ENCODE measurements at places on chromosomes 6 and 20.

DNA sequence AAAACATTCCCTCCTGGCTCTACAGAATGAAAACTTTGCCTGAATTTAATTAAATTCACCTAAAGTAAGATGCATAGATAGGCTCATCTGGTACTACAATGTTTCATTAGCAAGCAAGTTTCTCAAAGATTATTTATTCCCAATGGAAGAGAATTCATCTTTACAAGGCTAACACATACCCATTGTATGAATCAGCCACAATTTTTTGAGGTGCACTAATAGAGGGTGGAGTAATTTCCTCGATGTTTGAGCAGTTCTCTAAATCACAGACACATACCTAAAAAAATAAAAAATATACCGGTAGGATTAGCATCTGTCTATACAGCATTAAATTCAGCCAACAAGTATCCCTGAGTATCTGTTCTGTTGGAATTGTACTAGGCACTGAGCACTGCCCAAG is 32.7 kb downstream of the ROS1 start:
- DNase-seq = no peak

DNA sequence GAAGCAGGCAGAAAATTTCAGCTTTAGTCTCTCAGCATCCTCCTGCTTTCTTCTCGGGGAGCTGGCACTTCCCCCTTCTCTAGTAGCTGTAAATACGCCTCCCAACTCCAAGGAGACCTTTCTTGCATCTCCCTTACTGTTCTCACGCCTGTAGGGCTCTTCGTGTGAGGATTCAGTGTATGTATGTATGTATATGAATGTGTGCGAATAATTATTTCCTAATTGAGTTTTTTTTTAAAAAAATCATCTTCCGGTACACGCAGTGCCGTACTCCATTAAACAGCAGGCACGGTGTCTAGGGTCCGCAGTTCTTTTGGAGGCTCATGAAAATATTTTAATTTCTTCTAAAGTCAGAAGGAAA is 85.4 kb downstream of the HFE start:
- peak; percentile 47 for DNase-seq

GRCh38 chr6:159831373-159831679 is 31.2 kb downstream of the PNLDC1 start:
- no peak for DNase-seq

DNA sequence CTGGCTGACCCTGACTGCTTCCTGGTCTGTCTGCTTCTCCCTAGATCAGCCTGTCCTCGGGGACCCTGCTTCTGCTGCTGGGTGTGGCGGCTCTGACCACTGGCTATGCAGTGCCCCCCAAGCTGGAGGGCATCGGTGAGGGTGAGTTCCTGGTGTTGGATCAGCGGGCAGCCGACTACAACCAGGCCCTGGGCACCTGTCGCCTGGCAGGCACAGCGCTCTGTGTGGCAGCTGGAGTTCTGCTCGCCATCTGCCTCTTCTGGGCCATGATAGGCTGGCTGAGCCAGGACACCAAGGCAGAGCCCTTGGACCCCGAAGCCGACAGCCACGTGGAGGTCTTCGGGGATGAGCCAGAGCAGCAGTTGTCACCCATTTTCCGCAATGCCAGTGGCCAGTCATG is 6.3 kb downstream of the NRSN2 start:
- DNase-seq = no peak

DNA sequence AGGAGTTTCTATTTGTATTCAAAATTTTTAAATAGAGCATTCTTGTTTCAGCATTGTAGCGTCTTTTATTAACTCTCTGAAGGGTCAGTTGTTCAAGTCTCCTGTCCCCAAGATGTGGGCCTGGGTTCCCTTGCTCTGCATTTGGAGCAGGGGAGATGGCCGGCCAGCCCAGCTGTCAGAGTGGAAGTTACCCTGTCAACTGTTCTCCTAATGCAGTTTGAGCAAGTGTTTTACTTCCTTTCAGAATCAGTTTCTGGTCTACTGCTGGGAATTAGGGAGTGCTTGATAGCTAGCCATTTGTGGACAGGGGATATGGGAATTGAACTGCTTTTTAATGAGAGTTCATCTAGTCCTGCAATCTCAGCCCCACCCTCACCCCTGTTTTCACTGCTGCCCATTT is 116.6 kb downstream of the QKI start:
- no peak for DNase-seq

Data from head of caudate nucleus (tissue), 42 donors.